ENCODE measurements at places on chromosomes 3 and 15.

GRCh38 chr3:122538956-122539490 lies 24.3 kb upstream of the KPNA1 start:
- DNase-seq: no peak

GRCh38 chr3:20909511-20909910 lies 723.5 kb upstream of the SGO1 start:
- DNase-seq: no peak

- no peak for DNase-seq
These were observed 5.5 kb upstream of the ACAP2 start for GRCh38 chr3:195448205-195448875.

- no peak for DNase-seq
These were observed 10.5 kb upstream of the IP6K2 start for GRCh38 chr3:48727511-48727910.

Measured in NCI-H2171 (cell line).